CD4-positive, alpha-beta memory T cell (primary cell): ENCODE measurements at places on chromosomes 12 and 14.

DNA sequence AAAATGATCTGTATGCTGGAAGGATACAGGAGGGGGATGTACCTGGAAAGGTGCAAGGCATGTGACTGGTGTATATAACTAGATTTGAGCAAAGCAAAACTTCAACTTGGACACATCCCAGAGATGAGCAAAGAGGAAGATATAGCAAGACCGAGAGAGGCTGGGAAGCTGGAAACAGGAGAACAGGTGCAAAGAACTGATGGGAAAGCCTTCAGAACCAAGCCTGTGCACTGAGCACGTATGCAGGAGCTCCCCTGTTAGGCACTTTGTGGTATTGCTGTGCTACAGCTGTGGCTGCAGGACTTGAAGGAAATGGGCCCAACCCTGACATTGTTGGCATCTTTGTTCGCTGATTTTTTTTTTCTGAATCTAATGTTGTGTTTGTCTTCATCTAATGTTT is 120.7 kb upstream of the PWP1 start:
- H3K27ac ChIP-seq: no peak overlapping the region
- no peak overlapping the region for H3K4me3 ChIP-seq
- no peaks in the 10 kb centered on the region for H3K4me1 ChIP-seq
- no peaks in the 10 kb centered on the region for H3K36me3 ChIP-seq
- DNase-seq: no peak

DNA sequence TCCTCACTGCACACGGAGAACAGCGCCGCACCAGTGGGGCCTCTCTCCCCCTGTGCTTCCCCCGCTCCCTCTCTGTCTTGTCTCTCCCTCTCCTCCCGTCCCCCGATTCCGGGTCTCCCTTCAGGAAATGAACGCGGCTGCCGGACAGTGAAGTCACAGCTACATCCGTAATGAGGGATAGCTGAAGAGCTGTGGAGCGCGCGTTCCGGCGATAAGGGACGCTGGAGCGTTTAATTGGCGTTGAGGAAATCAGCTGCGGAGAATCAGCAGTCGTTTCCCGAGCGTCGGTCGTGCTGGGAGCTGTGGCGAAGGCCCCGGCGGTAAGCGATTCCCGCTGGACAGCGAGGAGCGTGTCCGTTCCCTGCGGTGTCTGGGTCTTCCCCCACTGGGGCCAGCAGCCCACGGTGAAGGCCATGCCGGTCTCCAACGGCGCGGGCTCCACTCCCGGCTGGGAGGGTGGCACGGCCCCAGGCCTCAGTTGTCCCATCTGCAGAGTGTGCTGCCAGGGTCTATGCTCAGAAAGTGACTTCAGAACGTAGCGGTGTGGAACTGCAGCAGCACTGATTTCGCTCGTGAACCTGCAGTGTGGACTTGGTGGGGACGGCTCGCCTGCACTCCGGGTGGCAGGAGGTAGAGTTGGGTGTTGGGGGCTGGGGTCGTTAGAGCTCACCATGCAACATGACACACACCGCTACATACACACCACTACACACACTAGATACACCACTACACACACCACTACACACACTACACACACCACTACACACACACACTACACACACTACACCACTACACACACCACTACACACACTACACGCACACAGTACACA is 10.9 kb downstream of the NOC4L start:
- peaks cover 11% of the 10 kb centered on the region for H3K36me3 ChIP-seq
- H3K4me1 ChIP-seq: peaks cover 10% of the 10 kb centered on the region
- no peak for DNase-seq
- H3K4me3 ChIP-seq: no peak overlapping the region
- H3K27me3 ChIP-seq: no peaks in the 10 kb centered on the region
- no peak overlapping the region for H3K27ac ChIP-seq

DNA sequence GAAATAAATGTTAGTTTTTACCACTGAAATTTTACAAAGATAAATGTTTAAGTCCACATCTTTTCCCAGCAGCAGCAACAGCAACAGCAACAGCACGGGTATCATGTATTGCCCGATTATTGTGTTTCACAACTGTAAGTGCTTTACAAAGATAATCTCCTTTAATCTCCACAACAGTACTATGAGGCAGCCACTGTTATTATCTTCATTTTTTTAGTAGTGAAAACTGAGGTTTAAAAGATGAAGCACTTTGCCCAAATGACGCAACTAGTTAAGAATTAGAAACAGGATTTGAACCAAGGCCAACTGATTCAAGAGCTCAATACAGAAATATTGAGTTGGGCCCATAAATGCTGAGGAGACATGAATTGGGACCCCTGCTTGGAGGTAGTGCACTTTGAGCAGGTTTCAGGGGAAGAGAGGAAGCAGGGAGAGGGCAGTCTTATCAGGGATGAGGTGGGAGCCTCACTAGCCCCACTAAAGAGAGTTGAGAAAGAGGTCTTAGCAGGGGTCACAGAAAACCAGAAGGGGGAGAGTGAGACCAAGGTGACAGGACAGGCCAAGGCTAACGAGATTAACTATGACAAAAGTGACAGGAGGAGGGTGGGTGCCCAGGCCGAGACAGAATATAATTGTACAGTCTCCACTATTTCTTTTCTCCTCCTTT is 15.3 kb downstream of the KRT2 start:
- H3K4me1 ChIP-seq: peaks cover 10% of the 10 kb centered on the region
- no peak for DNase-seq

- no peak for DNase-seq
- H3K4me3 ChIP-seq: no peak overlapping the region
- H3K4me1 ChIP-seq: no peaks in the 10 kb centered on the region
Measured at GRCh38 chr12:76942267-76942666, 63.4 kb upstream of the CSRP2 start.

DNA sequence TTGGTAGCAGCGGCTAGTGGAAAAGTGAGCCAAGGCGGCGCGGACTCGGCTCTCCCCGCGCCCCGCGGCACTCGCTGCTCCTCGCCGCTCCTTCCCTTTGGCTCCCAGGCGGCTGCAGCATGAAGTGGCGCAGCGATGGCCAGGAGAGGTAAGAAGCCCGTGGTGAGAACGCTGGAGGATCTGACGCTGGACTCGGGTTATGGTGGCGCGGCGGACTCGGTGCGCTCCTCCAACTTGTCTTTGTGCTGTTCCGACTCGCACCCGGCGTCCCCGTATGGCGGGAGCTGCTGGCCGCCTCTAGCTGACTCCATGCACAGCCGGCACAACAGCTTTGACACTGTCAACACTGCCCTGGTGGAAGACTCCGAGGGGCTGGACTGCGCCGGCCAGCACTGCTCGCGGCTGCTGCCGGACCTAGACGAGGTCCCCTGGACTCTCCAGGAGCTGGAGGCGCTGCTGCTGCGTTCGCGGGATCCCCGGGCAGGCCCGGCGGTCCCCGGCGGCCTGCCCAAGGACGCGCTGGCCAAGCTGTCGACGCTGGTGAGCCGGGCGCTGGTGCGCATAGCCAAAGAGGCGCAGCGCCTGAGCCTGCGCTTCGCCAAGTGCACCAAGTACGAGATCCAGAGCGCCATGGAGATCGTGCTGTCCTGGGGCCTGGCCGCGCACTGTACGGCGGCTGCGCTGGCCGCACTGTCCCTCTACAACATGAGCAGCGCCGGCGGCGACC is 225.6 kb upstream of the CRY1 start:
- H3K27ac ChIP-seq: peak overlapping the region; percentile 46
- H3K36me3 ChIP-seq: no peaks in the 10 kb centered on the region
- peak overlapping the region; percentile 84 for H3K4me3 ChIP-seq
- DNase-seq: peak; percentile 15

- H3K4me3 ChIP-seq: peak overlapping the region; percentile 96
- peak overlapping the region; percentile 80 for H3K27ac ChIP-seq
- H3K4me1 ChIP-seq: peaks cover 37% of the 10 kb centered on the region
- H3K36me3 ChIP-seq: no peaks in the 10 kb centered on the region
- H3K27me3 ChIP-seq: no peaks in the 10 kb centered on the region
- peak; percentile 99 for DNase-seq
Measured at GRCh38 chr14:23006544-23007419, 3.2 kb downstream of the C14orf93 start.

DNA sequence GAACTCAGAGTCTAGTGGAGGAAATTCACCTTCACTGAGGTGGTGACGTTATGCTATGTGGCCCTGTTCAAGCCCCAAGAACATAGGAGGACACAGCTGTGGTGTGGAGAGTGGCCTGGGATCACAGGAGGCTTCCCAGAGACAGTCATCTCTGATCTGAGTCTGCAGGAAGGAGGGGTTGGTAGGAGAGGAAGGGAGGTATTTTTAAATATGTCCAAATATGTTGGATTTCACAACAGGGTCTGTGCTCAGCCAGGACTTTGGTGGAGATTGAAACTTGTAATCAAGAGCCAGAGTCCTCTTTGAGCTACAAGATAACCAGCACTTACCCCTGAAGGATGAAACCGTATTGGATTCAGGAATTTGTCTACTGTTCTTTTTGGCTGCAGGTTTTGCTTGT is 26.4 kb upstream of the MED13L start:
- no peaks in the 10 kb centered on the region for H3K4me1 ChIP-seq
- H3K36me3 ChIP-seq: no peaks in the 10 kb centered on the region
- H3K27me3 ChIP-seq: no peaks in the 10 kb centered on the region
- no peak overlapping the region for H3K27ac ChIP-seq

GRCh38 chr14:69153873-69154270 is 953 bp upstream of the DCAF5 start:
- H3K36me3 ChIP-seq: peaks cover 2% of the 10 kb centered on the region
- no peaks in the 10 kb centered on the region for H3K27me3 ChIP-seq
- peak overlapping the region; percentile 75 for H3K27ac ChIP-seq
- peaks cover 33% of the 10 kb centered on the region for H3K4me1 ChIP-seq
- DNase-seq: peak; percentile 12

GRCh38 chr12:53758081-53758729 is 6.4 kb upstream of the CISTR start:
- H3K4me1 ChIP-seq: peaks cover 10% of the 10 kb centered on the region
- no peak for DNase-seq
- no peaks in the 10 kb centered on the region for H3K36me3 ChIP-seq
- no peak overlapping the region for H3K27ac ChIP-seq
- H3K27me3 ChIP-seq: peaks cover 17% of the 10 kb centered on the region
- no peak overlapping the region for H3K4me3 ChIP-seq
